ENCODE measurements at places on chromosomes 11 and 22.
A peak's percentile ranks its signal among the peaks of the same experiment; 100 is the strongest.

DNA sequence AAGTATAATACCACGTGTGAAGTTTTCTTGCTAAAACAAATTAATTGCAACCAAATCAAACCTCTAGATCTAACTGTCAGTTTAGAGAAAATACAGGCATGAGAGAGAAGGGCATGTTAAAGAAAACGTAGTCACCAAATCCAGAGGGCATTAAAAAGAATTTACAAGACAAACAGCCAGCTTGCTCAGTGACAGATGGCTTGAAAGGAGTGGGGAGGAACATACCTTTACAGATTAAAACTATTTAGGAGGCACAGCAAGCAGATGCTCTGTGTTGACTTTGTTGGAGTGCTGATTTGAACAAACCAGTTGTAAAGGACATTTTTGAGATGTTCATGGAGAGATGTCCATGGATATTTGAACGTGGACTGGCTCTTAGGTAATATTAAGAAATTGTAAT is 96.9 kb downstream of the ATXN10 start:
- no peak for DNase-seq

DNA sequence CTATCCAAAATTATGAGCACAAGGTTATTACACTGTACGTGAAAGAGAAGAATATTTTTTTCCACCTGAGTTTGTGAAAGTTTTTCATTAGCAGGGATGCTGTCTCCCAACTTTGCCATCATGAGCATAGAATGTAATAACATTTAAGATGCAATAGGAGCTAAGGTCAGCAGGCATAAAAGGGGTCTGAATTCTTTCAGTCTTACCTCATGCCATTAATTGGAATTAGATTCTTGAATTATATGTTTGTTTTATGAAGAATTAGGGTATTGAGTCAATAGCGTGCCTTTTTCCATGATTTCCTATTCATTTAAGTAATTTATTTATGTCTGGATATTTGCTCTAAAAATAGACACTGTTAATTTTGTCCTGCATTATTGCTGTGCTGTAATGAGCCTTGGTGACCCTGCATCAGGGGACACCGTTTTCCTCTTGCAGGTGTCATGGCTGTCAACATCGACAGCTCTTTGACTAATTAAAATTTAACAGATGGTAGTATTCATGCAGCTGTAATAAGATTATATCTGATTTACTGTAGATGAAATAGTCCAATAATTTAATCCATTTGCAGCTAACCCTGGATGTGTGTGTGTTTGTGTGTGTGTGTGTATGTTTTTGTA is 637.5 kb downstream of the NELL1 start:
- DNase-seq: no peak

DNA sequence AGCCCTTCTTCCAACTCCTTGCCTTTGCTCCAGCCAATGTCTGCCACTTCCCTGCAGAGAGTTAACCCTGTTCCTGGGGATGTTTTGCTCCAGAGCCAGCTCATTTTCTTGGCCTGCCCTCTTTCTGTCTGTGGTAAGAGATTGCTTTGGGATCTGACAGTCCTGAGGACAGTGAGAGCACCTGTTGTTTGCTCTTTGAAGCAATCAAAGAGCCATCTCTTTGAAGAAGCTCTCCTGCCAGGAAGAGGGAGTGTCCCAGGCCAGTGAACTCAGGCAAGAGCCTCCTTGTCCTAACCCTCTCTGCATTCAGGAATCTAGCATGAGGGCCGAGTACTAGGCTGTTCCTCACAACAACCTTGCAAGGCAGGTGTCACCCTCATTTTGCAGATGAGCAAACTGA is 42.2 kb downstream of the TRAF6 start:
- no peak for DNase-seq

GRCh38 chr11:134098566-134099184 is 29.8 kb downstream of the JAM3 start:
- DNase-seq: no peak

GRCh38 chr11:31243706-31244105 is 125.8 kb downstream of the DCDC1 start:
- no peak for DNase-seq

- DNase-seq: no peak
Observed at GRCh38 chr11:69775163-69775755, at the start of gene FGF4. Gene FGF4, minus strand, starts transcription at chr11:69775341. Its CDS starts 257 bp downstream, at chr11:69775084.

GRCh38 chr11:47848700-47849155 is 578 bp upstream of the NUP160 start:
- no peak for DNase-seq

DNA sequence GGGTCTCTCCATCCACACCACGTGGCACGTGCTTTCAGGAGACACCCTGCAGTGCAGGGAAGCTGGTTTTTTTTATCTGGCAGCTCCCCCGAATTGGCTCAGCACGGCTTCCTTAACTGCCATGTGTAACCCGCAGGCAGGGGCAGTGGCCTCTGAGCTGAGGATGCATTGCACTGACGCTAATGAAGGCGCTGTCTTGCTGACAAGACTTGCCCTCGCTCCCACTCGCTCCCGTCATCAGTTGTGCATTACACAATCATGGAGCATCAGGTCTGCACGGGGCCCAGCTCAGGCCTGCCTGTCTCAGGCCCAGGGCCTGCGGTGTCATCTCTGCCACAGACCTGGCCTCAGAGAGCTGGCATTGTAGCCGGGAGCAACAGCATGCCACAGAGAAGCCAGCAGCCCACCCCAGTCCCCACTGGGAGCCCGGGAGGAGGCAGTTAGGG is 95.9 kb downstream of the ARHGAP8 start:
- no peak for DNase-seq

GRCh38 chr11:132402071-132402684 is 1031.8 kb downstream of the NTM start:
- DNase-seq: no peak

GRCh38 chr11:75639762-75640181 is 29.1 kb downstream of the MAP6 start:
- DNase-seq: peak; percentile 39

- no peak for DNase-seq
Observed at GRCh38 chr11:120208777-120209176, 2.1 kb upstream of the OAF start.

GRCh38 chr11:106156290-106156937 is 79.0 kb downstream of the AASDHPPT start:
- DNase-seq: no peak

GRCh38 chr11:8477680-8478079 is 116.3 kb downstream of the STK33 start:
- DNase-seq: no peak

DNA sequence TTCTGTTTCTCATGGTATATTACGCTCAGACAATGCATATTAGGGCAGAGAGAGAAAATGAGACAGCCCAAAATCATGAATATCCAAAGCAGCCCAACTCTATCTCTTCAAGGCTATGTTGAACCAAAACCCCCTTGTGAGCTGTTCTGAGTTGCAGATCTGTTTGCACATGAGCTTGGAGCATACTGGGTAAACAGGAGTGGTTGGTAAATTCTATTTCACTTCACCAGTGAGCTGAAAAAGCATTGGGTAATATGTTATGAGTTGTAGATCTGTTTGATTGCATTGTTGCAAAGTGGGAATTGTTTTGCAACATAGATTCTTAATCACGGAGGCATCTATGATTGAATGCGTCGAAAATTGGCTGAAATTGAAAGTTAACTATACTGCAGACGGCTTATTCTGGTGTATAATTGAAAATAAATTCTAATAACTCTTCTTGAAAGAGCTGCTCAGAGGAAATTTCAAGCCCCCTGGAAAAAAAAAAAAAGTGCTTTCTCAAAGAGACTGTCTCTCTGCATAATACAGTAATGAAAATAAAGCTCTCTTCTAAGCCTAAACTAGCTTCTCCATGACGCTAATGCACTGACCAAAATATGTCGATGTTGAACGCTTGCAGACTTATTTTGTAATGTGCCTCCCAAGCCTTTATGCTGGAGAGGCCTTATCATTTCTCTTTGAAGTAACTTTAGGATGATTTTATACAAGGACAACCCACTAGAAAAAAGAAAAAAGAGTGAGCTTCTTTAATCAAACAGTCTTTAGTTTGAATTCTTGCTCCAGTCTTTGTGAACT is 263.7 kb downstream of the NTM start:
- no peak for DNase-seq

- no peak for DNase-seq
Observed at GRCh38 chr11:20729597-20730105, 60.3 kb downstream of the NELL1 start.
